Endodermal cell (in vitro differentiated cells): ENCODE measurements at places on chromosomes 1 and 21. TPM values are rescaled to one million over a fixed set of nuclear protein-coding genes. Genes with fewer than 3 reads are reported as not detected.

TSPAN1 gene
- not detected in 2 replicates for total RNA-seq

DNA sequence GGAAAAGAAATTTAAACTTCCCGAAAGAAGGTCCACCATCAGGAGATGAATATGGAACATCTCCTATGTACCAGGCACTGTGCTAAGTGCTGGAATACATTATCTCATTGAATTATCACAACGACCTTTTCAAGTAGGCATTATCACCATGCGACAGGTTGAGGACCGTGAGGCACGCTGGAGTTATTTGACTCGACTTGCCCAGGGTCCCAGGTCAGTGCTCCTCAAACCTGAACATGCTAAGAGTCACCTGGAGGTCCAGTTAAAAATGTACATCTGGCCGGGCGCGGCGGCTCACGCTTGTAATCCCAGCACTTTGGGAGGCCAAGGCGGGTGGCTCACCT, 15.9 kb upstream of the AGTRAP start:
- DNase-seq, result no peak

DNA sequence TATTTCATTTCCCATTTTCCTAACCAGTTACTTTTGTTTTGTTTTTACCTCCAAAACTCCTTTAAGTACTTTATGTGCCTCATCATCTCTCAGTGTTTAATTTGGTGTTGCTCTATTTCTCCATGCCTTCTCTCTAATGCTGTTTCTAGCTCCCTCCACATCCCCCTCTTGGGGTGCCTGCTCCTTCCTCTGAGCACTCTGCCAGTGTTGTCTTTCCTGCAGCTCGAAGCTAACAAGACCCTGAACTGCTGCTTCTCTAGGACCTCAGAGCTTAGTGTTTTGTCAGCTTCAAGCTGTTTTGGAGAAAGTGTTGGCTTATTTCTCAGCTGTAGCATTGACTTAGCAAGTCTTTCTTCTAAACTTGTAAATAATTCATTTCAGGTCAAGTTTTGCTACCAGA, 290.6 kb downstream of the DPYD start:
- peak; percentile 53 for DNase-seq

GRCh38 chr1:15850471-15851001, 3.0 kb downstream of the SPEN start:
- DNase-seq, result no peak

- no peak for DNase-seq
Measured at GRCh38 chr1:25676488-25676887, 59.9 kb downstream of the MAN1C1 start.

DNA sequence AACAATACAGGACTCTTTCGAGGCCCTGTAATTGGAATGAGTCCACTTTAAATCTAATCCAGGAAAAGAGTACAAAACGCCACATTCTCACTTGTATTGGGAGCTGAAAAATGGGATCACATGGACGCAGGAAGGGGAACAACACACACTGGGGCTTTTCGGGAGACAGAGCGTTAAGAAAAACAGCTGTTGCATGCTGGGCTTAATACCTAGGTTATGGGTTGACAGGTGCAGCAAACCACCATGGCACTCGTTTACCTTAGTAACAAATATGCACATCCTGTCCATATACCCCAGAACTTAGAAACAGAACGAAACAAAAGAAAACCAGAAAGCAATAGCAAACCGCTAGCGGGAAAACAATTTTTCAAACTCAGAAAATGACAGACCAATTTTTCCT, 1532.7 kb upstream of the TPTE start:
- no peak for DNase-seq
